Stimulated activated CD8-positive, alpha-beta memory T cell treated with anti-CD3 and anti-CD28 coated beads, Interleukin-7, amount 100 ng/mL, for 1 hour (primary cell): ENCODE measurements at places on chromosomes 13 and 19.

GRCh38 chr19:33410915-33411401 is 37.4 kb downstream of the CEBPG start:
- DNase-seq: no peak

GRCh38 chr13:78610381-78610883 is 7.1 kb upstream of the POU4F1 start:
- no peak for DNase-seq

GRCh38 chr19:17213334-17213733 is 1.8 kb upstream of the USE1 start:
- DNase-seq: no peak

- DNase-seq: no peak
Measured at GRCh38 chr19:47172666-47173455, 42.2 kb downstream of the SAE1 start.

- no peak for DNase-seq
Measured at GRCh38 chr13:42215578-42216421, 56.2 kb upstream of the AKAP11 start.

DNA sequence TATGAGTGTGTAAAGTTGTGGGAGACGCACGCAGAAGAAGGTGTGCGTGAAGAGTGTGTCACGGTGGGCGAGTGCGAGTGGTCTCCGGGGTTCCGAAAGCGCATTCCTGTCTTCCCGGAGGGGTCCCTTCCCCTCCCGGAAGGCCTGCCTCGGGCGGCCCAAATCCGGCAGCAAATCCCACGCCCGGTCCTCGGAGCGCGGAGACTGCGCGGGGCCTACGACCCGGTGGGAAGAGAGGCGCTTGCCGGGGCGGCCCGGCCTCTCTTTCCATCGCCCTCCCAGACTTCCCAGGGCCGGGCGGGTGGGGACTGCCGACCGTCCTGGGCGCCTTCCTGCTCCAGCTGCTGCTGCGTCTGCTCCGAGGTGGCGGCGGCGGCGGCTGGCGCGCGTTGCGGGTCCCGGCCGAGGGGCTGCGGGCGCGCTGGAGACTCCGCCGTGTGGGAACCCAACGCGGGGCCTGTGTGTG is 2.1 kb downstream of the ZIC5 start:
- no peak for DNase-seq

GRCh38 chr19:42345191-42345812 is 19.9 kb downstream of the MEGF8 start:
- DNase-seq: no peak

GRCh38 chr13:75782985-75783384 is 146.9 kb downstream of the LMO7 start:
- DNase-seq: no peak

DNA sequence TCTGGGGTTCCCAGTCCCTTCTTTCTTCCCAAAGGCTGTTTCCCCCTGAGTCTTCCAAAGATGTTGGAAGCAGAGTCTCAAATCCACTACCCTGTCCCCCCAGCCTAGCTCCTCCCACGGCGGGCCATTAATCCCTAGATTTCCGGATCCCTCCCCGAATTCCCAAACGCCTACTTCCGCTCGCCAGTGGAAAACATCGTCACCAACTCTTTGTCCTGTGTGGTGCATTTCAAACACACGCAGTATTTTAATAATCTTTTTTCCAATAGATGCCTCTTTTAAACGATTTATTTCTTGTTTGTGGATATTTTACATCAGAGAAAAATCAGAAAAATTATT is 610 bp downstream of the ZNF791 start:
- no peak for DNase-seq

GRCh38 chr13:53513226-53513625 is 484.6 kb downstream of the OLFM4 start:
- no peak for DNase-seq

DNA sequence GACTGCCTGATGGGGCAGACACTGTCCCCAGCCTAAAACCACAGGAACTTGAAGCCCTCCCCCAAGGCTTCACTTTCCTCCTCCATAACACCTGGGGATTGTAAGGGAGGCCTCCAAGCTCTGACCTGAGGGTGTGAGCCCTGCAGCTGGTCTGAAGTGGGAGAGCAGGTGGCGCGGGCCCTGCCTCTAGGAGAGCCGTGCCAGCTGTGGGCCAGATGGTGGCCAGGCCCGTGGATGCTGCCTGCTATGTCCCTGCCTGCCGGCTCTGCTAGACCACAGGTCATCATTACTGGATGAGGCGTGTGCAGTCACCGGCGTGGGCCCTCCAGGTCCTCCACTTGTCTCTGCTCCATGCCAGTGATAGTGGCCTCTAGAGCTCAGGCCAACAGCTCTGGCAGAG is 3.5 kb upstream of the KLHL26 start:
- no peak for DNase-seq

- DNase-seq: no peak
Measured at GRCh38 chr13:107018285-107018684, 450.3 kb upstream of the ARGLU1 start.

DNA sequence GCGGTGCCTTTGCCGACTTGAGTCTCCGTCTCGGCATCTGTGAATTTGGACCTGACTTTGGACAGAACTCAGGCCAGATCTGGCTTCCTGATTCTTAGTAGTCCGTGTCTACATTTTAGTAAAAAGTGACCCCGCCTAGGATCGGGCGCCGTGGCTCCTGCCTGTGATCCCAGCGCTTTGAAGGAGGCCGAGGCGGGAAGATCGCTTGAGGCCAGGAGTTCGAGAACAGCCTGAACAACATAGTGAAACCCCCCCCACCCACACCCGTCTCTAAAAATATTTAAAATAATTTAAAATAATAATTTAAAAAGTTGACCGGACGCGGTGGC is 849 bp upstream of the TCF3 start:
- DNase-seq: no peak
